ENCODE measurements at places on chromosomes 2 and 18. TPM values are rescaled to one million over a fixed set of nuclear protein-coding genes. Genes with fewer than 3 reads are reported as not detected.

DNA sequence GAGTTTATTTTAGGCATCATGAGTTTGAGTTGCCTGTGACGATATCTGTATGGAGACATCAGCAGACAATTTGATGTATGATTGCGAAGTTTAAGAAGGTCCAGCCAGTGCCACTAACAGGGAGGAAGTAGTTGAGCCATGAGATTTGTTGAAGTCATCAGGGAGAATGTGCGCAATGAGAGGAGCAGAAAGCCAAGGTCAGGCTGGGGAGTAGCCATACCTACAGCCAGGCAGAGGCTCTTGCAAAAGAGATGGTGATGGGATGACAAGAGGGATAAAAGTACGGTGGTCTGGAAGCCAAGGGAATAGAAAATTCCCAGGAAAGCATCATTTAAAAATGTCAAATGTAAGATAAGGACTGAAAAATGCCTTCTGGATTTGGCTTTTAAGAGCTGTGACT is 51.2 kb downstream of the LIMS1 start:
- no peak for DNase-seq

- DNase-seq = no peak
Observed at GRCh38 chr18:79479761-79480161, 84.0 kb downstream of the NFATC1 start.

GRCh38 chr2:178194600-178195389 is 483 bp downstream of the OSBPL6 start:
- no peak for DNase-seq

DNA sequence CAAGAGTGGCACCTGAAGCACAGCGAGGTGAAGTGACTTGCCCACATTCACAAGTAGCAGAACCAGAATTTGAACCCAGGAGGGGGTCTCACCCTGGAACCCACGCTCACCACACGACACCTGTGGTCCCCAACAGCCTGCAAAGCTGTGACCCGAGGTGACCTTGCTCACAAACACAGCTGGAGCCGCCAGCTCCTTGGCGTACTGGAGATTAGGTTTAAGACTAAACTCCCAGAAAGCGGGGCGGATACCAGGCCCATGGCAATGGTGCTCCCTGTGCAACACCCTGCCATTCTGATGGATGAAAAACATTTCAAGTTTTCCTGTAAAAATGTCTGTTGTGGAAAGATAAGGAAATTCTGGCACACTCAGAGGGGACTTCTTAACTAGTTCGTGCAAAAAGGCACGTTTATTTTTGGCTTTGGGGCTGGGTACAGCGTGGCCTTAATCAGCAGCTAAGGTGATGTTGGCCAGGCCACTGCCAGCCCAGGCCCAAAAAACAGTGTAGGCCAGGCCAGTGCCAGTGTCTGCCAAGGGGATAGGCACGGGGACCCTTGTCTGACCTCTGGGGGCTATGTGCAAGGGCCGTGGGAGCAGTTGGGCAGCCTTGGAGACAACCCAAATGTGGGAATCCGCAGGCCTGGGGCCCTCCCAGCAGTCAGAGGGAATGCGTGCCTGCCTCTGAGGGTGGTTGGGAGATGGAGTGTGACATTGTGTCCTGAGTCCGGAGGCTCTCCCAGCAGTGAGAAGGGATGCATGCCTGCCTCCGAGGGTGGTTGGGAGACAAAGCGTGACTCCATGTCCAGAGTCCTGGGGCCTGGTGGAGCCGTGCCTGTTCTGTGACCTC is 185.0 kb upstream of the HS6ST1 start:
- no peak for DNase-seq

DUSP2 gene
- total RNA-seq = 525 TPM

DNPEP gene
- 222 TPM for total RNA-seq

AKAIN1 gene
- total RNA-seq = not detected
